ENCODE measurements at places on chromosomes 13 and 19.
A peak's percentile ranks its signal among the peaks of the same experiment; 100 is the strongest.

DNA sequence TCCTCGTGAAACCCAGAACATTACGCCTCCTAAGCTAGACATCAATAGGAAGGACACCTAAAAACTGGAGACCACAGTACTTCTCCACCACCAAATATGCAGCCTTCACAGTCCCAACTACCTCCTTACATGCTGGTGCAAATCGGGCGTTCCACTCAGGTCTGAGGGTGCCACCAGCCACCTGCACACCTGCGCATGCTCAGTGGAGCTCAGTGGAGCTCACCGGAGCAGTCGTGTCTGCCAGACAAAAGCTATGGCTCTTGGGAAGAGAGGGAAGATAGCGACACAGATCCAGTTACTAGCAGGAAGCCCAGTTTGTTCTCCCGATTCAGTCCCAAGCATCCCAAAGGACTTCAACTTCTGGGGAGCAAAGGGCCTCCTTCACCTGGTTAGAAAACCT is 237.1 kb downstream of the TSHZ3 start:
- DNase-seq = no peak

DNA sequence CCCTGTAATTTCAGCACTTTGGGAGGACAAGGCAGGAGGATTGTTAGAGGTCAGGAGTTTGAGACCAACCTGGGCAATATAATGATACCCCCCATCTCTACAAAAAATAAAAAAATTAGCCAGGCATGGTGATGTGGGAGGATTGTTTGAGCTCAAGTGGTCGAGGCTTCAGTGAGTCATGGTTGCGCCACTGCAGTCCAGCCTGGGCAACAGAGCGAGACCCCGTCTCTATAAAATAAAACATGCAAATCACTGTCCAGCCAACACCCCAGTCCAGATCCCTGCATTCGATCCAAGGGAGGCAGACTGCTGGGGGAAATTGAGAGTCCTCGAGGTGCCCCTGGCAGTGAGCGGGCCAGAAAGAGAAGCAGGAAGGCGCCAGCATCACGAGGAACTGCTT is 7.0 kb downstream of the CYTH2 start:
- DNase-seq = no peak

DNA sequence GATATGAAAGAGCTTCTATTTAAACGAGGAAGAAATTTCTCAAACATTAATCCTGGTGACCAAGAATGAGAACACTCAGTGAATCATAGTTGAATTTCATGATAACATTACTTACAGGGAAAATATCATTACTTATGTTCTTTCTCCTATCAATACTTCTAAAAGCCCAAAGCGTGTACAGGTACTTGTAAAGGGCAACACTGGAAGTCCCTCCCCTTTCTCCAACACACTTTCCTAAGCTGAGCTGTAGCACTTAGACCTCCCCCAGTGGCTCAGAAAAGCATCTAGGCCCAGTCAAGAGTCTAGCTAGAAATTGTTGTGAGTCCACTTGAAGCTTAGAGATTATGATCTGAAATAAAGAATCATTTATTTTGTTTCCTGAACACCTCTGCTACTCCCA is 150.7 kb downstream of the ABCC4 start:
- no peak for DNase-seq

- DNase-seq = no peak
Observed at GRCh38 chr13:67075239-67075638, 154.9 kb downstream of the PCDH9 start.

GRCh38 chr19:29945433-29945832 is 3.4 kb downstream of the URI1 start:
- DNase-seq = no peak

DNA sequence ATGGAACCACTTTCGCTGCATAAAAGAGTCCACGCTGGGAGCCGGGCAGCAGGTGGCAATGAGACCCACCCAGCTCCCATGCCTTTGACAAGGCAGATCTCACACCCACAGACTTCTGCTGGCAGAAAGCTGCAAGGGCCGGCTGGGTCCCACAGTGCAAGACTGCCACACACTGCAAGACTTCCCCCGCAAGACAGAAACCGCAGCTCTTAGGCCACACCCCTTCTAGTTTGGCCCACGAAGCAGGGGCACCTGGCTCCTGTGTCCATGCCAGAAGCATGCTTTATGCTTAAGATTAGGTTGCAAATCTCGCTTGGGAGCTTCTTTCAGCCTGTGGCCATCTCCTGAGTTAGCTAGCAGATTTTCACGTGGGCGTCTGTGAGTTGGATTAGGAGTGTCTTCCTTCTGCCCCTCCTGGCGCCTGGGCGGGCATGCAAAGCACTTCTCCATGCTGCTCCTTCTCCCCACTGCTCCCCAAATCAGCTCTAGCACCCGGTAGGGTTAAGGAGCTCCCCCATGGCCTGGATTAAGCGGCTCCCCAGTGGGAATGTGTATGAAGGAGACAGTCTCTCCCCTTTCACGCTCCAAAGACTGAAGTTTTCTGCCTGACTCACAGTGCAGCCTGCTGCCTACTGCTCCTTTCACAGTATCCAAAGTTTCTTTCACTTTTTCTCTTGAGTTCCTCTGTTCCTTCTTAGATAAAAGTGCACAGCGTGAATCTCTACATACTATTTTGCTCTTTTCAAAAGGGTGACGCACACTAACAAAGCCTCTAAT is 17.7 kb downstream of the GPC6 start:
- no peak for DNase-seq

GRCh38 chr19:50716178-50717025 is 3.2 kb downstream of the SHANK1 start:
- DNase-seq = no peak

DNA sequence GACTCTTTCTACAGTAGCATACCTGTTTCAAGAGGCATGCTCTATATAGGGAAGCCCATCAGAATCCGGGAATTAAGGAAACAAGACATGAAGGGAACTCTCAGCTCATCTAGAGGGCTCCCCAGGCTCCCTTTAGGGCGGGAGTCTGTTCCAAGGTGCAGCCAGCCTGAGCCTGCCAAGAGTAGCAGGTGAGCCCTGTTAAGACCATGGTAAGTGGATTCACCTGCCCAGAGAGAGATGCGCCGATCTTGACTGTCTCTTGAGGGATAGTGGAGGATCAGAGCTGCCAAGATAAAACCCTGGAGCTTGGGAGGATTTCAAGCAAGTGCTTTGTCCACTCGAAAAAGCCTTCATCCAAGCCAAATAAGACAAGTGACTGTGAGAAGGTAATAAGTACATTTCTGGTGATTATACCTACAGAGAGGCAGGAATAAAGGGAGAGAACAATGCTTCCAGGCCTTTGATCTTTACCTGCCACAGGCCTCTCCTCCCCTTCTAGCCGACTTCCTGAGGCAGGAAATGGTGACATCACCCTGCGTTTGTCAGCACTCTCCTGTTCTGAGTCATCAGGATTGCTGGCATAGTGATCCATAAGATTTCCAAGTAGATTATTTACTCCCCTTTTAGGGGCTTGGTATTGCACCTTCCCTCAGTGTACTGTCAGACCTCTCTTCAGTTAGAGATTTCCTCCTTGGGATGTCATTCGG is 31.5 kb downstream of the KLF5 start:
- DNase-seq = peak; percentile 36

DNA sequence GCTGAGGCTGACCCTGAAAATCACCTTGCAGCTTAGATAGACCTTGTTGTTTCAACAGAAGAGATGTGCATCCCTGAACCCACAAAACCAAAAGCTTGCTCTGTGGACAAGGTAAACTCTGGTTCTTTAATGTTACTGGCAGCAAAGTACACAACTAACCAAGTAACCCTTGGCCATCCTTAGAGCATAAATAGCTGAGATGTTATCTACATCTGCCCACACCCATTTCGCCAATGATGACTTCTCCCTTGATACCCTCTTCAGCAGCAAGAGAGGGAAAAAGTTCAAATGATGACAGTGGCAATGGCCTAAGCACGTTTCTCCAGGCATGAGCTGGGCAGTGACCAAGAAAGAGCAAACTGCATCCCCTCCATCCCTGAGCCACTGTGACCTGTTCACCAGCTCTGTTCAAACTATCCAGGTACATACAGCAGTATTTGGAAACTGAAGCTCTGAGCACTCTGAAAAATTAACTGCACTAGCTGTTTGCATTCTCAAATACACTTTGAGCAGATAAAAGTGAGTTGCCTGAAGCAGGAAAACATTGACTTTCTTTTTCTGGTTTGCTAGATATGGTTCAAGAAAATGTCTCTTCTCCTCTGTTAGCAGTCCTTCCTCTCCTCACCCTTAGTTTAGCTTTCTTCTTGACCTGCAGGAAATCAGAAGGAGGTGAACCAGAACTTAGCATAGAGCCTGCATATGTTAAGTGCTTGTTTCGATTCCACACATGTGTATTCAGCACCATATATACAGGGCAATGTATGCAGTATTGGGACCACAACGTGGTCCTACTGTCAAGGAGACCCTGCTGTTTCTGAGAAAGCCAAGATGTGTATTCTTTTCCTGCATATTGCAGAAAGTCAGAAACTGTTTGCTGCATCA is 231.7 kb downstream of the FOXO1 start:
- DNase-seq = no peak

DNA sequence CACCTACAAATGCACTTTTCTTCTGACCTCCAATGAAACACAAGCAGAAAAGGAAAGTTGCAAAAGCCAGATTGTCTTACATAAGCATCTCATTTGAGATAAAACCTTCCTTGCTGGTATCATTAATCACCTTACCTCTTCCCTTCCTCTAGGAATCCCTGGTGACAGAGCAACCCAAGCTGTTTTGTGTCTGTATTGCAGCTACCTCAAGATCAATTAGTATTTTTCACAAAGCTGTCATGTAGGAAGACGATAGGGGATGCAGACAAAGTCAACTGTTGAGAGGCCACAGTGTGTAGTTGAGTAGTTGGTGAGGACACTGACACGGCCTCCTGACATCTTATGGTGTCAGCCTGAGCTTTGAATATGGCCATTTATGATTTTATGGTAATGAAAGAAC is 339.1 kb upstream of the SLC10A2 start:
- DNase-seq = no peak

GRCh38 chr13:110398564-110399507 is 91.8 kb downstream of the COL4A2 start:
- no peak for DNase-seq

- no peak for DNase-seq
Observed at GRCh38 chr19:18320865-18321733, 1.8 kb downstream of the LSM4 start.

- DNase-seq = peak; percentile 89
Observed at GRCh38 chr13:111006506-111007031, 91.7 kb upstream of the ANKRD10 start.

DNA sequence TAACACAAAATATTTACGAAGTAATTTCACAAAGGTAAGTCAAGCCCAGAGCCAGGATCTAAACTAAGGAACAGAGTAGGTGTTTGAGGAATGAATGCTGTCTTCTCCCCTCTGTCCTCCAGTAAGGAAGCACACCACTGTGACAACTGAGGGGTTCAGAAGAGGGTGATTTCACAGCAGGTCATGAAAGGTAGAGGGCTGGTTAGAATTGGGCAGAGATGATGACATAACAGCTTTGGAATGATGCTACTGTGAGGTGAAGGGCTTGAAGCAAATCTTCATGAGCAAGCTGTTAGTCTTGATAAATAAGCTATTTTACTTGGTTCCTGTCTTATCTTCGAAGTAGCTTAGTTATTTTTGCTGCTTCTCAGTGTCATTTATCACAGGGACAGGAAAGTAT is 498.6 kb downstream of the FGF9 start:
- DNase-seq = no peak

GRCh38 chr19:12885749-12886650 is 1.0 kb downstream of the KLF1 start:
- no peak for DNase-seq

DNA sequence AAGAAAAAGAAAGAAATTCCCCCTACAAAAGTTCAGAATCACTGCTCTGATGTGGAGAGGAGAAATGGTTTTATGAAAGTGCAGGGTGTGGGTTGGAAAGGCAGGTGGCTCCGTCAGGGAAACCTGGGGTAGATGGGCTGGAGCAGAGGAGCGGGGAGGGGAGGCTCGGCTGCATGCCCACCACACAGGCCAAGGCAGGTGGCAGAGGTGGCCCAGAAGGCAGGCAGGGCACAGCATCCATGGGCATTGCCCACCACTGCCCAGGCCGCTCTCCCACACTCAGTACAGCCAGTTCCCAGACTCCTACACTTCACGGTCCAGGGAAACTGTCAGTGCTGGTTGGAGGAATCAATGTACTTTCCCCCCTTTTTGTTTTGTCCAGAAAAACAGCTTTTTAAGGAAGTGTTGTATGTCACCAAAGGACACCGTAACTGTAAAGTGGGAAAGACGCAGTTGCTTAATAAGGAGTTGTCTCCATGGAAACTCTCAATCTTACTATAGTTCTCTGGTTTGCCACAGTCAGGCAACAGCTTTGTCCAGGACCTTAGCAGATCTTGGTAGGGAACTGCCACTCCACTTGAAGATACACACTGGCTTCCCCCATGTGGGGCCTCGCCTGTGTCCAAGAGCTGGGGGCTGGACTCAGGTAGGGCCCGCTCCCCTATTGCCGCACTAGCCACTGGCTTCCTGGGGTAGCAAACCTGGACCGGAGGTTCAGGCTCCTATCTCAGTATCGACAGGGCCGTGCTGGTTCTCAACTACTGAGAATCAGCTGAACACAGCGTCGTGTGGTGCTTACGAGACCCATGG is 82.9 kb downstream of the RAB20 start:
- no peak for DNase-seq

- no peak for DNase-seq
Observed at GRCh38 chr13:102726430-102726829, 31.6 kb upstream of the METTL21C start.

GRCh38 chr19:2302319-2303210 is 5.4 kb downstream of the LINGO3 start:
- no peak for DNase-seq

DNA sequence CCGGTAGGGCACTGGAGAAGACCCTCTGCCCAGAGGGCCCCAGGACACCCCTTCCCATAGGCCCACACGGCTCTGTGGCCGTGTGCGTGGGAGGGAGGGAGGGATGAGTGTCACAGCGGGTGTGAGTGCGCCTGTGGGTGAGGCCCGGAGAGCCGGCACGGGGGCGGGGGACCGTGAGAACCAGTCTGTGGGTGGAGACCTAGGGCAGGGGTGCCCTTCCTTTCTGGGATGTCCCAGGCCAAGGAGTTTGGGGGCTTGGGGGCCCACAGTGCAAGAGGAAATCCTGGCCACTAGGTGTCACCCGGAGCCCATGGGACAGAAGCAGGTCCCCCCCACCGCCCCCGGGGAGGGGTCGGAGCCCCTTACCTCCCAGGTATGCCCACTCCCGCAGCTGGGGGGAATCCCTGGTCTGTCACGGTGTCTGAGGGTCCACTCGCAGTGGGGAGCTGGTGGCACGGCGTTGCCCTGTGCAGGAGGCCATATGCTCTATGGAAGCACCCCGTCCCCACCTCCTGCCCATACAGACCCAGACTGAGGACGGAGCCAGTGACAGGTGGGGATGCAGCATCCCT is 16.0 kb upstream of the SLC7A10 start:
- DNase-seq = peak; percentile 7

DNA sequence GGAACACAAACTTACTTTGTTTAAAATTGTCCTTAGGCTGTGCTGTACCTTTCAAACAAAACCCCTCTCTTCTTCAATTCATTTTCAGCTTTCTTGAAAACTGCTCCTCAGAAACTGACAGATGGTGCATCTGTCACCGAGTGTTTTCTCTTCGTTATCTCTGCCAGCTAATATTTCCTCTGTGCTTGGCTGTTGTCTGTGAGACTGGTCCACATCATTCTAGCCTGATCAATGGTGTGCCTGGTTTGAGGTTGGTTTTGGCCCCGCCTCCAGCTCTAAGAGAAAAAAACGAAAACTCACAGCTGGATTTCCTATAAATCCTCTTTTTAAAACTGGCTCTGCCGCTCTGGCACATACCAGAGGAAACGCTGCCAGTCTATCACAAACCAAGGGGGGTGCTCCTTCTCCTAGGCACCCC is 79.7 kb downstream of the STARD13 start:
- no peak for DNase-seq
